ENCODE measurements at places on chromosomes 3 and 15.
A peak's percentile ranks its signal among the peaks of the same experiment; 100 is the strongest.

- no peak for DNase-seq
Measured at GRCh38 chr3:133330522-133330921, 69.3 kb upstream of the BFSP2 start.

GRCh38 chr3:186070996-186071395, 37.9 kb downstream of the ETV5 start:
- DNase-seq = no peak

DNA sequence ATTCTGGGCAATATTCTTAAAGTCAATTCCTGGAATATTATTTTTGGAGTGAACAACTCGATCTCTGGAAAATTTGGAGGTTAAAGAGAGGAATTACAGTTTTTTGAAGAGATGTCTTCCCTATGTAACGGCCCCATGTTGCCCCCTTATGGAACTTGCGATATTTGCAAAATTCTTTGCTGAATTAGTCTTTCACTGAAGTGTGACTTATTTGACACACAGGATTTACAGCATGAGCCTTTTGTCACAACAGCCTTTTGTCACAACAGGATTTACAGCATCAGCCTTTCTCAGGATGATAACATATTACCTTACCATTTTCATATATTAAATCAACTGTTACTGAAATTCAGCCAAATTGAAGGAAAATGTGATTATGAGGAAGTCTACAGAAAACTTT, 37.8 kb upstream of the SPTSSB start:
- peak; percentile 22 for DNase-seq

GRCh38 chr3:120682095-120682681, at the start of gene HGD:
Gene HGD (minus strand): TSS chr3:120682239. CDS start chr3:120682111, 128 bp downstream.
- no peak for DNase-seq

DNA sequence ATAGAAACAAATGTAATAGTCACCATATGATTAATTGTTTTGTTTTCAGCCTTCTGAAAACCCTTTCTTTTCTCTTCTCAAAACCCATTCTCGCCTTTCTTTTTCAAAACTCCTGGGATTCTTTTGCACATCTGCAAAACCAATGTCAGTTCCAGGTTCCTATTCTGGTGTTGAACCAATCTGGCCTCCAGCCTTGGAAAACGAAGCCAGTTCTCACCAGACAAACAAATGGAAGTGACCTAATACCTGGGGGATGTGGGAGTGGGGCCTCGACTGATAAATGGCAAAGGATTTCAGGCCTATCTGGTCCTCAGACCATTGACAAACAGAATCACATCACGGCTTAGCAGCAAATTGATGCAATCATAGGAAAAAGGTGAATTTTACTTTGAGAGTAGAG, 73.0 kb downstream of the COL8A1 start:
- DNase-seq = no peak

DNA sequence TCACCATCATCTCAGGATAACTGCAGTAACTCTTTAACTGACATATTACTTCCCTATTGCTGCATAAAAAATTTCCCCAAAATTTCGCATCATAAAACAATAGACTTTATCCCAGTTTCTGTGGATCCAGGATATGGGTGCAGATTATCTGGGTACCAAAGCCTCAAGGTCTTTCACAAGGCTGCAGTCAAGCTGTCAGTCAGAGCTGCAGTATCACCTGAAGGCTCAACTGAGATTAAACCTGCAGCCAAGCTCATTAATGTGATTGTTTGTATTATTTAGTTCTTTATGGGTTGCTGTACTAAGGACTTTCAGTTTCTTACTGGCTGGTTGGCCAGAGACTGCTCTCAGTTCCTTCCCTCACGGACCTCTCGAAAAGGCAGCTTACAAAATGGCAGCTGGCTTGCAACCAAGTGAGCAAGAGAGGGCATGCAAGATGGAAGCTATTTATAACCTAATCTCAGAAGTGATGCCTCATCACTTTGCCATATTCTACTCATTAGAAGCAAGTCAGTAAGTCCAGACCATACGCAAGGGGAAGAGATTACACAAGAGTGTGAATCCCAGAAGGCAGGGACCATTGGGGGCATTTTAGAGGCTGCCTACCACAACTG, 54.9 kb downstream of the DCUN1D1 start:
- no peak for DNase-seq

- no peak for DNase-seq
Measured at GRCh38 chr3:9247941-9248521, 1.4 kb downstream of the SRGAP3 start.

DNA sequence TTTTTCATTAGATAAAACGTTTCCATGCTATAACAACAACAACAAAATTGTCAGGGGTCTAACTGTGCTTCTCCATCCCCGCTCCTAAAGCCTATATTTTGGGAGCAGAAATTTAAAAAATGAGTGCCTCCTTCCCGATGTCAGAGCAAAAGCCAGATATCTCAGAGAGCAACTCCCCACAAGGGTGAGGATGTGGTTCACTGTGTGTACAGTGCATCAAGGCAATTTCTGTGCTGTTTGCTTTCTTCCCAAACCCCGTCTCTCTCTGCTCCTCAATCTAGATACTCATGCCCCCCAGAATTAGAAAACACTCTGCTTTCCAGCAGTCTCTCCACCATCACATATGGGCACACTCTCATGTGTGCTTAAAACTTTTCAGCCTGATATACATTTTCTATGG, 76.7 kb upstream of the MBNL1 start:
- DNase-seq = no peak

GRCh38 chr3:143847787-143848631, at the start of gene SLC9A9:
Gene SLC9A9 (minus strand): TSS chr3:143848468. CDS start chr3:143848322, 146 bp downstream.
- peak; percentile 57 for DNase-seq

DNA sequence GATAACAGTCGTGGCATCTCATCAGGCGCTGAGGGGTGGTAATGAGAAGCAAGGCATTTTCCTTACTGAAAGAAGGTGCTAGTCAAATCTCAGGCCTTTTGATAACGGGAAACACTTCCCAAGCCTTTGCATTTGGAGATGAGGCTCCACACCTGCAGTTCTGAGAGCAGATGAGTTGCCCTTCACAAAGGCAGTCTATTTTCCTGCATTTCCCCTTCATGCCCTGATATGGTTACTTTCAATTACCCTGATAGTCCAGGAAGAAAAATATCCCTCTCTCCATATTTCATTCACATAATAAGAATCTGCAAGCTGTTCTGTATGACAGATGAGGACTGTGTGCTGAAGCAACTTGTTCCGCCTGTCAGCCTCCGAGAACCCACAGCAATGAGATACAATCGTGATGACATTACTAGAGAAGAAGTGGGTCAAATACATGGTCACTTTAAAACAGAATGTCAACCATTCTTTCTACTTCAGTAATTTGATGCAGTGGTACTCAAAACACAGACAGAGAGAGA, 25.0 kb downstream of the FHIT start:
- DNase-seq = no peak

DNA sequence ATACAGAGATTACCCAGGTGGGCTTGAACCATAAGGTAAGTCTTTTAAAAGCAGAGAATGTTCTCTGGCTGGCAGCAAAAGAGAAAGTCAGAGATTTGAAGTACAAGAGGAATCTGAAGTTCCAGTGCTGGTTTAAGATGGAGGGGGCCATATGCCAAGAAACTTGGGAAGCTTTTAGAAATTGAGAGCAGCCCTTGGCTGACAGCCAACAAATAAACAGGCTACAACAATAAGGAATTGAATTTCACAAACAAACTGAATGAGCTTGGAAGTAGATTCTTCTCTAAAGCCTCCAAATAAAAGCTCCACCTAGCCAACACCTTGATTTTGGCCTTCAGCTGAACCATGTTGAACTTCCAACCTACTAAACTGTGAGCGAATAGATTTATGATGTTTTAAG, 85.7 kb downstream of the TRIM42 start:
- DNase-seq = no peak

- DNase-seq = no peak
Measured at GRCh38 chr3:159894386-159894785, 94.2 kb upstream of the IL12A start.

GRCh38 chr3:9347887-9348286, 15.0 kb upstream of the THUMPD3 start:
- DNase-seq = no peak
